Common myeloid progenitor, CD34-positive (primary cell): ENCODE measurements at places on chromosomes 12 and 14.

GRCh38 chr12:125305231-125305630, 240.0 kb downstream of the AACS start:
- no peak for DNase-seq

GRCh38 chr12:55862286-55862685, 19.6 kb upstream of the MMP19 start:
- no peak for DNase-seq

DNA sequence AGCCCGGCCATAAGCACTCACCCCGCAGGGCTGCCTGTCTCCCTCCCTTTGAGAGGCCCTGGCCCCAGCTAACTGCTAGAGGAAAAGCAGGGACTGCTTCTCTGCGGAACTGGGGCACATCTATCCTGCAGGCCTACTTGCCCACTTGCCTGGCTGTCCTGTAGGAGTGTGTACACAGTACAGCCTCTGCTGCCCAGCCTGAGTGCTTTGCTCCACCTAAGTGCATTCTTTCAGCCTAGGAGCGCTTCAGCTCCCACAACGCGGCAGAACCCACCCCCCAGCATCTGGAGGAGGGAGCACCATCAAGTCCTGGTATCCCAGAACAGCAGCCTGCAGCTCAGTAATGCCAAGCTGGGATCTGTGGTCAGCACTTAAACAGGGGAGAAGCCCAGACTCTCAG, 79.9 kb upstream of the CD163 start:
- no peak for DNase-seq

DNA sequence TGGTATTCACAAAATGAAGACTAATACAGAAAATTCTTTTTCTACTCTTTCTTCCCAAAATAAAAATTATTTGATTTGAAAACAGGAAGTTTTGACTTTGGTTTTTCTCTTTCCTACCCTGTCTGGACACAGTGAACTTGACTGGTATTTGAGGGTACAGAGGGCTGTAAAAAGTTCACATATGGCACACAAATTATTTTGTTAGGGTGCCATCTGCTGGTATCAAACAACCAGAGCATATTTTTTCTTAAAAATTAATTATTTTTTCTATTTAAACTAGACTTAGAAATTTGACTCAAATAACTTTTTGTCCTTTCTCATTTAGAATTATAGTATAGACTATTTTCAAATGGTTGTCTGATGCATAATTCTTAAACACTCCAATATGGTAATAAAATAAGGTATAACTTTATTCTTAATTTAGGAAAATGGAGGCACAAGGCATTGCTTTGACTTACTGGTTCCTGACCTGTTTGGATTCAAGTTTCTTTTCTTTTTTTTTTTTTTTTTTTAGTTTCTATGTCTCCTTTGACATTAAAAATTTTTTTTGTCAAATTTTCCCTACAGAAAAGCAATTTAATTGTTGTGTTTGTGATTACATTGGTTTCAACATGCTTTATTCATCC, 390.6 kb downstream of the PRKD1 start:
- DNase-seq, result peak; percentile 5

DNA sequence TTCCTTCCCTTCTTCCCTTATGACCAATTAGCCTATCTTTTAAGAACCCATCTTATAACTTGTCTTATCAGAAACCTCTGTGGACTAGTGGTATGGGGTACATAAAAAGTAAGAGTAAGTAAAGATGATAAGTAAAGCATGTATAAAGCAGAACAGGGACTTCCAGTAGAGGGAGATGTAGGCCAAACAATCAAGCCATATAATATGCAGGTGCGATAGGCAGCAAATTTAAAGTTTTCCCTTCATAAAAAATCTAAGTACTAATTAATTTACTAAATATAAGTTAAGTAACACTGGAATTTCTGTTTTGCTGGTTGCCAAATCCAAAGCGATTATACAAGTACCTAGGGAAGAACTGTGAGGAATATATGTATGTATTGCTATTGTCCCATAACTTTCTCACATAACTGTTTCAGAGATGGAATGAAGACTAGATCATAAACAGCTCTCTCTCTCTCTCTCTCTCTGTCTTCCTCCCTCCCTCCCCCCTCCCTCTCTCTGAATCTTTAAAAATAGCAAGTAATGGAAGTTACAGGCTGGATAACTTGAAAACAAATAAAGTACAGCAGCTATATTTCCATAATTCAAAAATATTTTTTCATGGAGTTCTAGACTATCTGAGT, 25.7 kb downstream of the METTL25 start:
- peak; percentile 22 for DNase-seq

DNA sequence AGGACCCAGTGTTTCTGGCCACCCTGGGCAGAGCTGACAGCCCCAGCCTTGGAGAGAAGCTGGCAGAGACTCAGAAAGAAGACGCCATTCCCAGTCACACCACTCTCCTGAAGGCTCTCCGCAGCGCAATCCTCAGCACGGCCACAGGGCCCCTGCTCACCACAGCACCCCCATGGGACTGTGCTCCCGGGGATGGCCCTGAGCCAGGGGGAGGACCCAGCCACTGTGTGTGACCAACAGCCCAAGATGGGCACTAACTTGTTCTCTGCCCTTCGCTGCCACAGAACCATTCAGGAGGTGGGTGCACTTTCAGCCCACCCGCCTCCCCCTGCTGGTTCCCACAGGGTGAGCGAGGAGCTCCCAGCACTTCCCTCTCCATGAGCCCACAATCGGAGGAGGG, 57.1 kb downstream of the CCNK start:
- DNase-seq, result no peak

- no peak for DNase-seq
Measured at GRCh38 chr14:61476105-61476753, 154.8 kb downstream of the PRKCH start.

- no peak for DNase-seq
Measured at GRCh38 chr14:66311058-66311457, 175.1 kb upstream of the CCDC196 start.

GRCh38 chr14:32702562-32702961, 236.1 kb upstream of the NPAS3 start:
- DNase-seq, result no peak

GRCh38 chr12:22103418-22103817, 57.4 kb downstream of the CMAS start:
- DNase-seq, result peak; percentile 40

GRCh38 chr12:89884952-89885351, 176.3 kb upstream of the ATP2B1 start:
- no peak for DNase-seq

GRCh38 chr12:3216726-3217682, 139.8 kb downstream of the TSPAN9 start:
- no peak for DNase-seq

- DNase-seq, result no peak
Measured at GRCh38 chr14:75543786-75544185, 21.5 kb downstream of the BATF start.

DNA sequence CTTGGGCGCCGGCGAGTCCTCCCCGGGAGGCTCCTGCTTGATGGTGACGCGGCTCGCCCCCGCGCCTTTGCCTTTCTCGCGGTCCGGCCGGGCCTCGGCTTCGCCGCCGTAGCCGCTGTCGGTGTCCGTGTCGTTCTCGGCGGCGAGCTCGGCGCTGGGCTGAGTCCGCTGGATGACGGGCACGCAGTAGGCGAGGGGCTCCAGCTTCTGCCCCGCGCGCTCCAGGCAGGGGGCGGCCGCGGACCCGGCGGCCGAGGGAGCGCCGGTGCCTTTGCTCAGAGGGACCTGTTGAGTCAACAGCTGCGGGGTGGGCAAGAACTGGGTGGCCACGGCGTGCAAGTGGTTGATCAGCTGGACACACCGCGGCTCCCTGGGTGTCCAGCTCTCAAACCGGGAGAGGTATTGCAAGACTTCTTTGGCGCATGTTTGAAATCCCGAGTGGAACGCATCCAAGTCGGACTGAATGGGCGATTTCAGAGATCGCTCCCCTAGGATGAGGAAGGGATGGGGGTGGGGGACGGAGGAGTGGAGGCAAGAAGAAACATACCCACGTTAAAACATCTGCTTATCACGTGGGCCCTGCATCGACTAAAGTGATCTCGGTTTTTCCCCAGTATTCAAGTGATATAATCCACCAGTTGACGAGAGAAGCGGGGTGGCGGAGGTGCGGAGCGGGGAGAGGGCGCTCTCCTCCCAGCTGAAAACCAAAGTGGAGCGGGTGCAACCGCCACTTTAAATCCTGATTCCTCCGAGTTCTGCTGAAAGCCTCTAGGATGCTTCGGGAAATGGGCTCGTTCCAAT, 2.0 kb downstream of the BHLHE41 start:
- DNase-seq, result peak; percentile 71
